ENCODE measurements at places on chromosomes 2 and 18.

DNA sequence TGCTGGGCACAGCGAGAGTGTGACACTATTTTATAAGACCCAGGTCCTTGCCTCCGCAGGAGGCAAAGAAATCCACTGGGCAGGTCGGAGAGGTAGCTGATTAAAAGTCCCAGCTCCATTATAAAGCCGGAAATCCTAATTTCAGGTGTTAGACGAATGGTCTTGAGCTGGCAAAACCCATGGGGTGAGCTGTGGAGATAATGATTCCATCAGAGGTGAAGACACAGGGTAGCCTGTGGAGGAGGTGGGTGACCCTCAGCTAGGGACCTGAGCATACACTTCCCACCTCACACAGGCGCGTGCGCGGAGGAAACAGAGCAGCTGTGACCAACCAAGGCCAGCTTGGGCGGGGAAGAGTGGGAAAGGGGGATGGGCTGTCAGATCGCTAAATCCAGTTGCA lies 201.7 kb upstream of the CXCR4 start:
- no peak for DNase-seq

- DNase-seq, result no peak
These were observed 165.9 kb upstream of the MEX3C start for GRCh38 chr18:51363384-51363783.

GRCh38 chr2:36704475-36705150 lies 8.1 kb downstream of the VIT start:
- DNase-seq, result no peak

DNA sequence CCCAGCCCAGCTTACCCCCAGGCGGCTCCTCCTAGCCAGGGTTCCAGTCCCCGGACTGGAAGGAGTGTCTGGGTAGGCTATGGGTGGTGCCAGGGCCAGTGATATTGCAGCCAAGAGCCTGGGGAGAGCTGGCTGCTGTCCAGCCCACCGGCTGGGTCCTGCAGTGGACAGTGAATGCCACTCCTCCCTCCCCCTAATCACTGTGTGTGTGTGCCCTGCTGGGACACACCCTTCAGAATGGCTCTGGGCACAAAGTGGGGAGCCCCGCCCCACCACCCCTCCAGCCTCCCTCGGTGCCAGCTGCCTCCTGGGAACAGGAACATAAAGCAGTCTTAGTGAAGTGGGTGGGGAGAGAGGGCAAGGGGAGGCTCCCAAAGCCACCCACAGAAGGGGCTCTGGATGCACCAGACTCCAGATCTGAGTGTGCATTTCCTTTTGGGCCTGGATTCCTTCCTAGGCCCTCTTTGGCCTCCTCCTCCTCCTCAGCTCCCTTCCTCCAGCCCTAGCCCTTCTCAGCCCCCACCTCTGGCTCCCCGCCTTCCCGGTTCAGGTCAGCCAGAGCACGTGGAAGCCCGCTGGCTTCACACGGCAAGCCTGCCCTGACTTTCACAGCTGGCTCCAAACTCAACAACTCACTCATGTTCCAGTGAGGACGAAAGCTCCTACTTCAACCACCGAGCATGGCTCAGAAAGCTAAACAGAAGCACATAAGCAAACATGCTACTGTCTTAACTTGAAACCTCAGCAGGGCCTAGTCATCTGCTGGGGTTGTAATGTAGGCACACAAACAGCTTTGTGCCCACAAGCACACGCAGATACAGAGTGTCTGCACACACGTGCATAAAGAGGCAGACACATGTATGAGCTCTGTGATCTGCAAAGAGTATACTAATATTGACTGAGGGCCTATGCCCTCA lies 209.2 kb upstream of the SMAD2 start:
- peak; percentile 76 for DNase-seq

DNA sequence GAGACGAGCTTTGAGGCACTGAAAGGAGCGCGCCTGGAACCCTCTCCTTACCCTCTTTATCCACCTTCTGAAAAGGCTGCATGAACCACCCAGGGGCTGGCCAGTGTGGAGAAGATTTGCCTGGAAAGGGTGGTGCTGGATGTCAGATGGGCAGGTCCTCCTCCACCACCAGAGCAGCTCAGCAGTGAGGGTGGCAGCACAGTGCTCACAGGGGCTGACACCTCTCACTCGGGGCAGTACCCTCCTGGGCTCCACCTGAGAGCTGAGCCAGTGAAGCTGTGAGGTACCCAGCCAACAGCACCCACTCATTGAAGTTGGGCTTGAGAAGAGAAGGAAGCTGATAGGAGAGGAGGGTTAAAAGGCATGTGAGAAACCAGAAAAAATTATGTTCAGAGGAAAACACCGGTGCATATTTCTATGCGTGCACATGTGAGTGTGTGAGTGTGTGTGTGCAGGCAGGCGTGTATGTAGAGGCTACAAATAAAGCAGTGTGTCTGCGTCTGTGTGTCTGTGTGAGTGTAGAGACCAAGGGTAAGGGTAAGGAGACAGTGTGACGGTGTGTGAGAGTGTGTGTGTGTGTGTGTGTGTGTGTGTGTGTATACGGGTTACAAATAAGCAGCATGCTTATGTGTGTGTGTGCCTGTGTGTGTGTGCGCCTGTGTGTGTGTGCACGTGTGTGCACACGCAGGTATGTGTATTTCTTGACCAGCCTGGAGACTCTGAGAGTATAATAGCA lies 40.7 kb downstream of the TEX44 start:
- DNase-seq, result no peak

DNA sequence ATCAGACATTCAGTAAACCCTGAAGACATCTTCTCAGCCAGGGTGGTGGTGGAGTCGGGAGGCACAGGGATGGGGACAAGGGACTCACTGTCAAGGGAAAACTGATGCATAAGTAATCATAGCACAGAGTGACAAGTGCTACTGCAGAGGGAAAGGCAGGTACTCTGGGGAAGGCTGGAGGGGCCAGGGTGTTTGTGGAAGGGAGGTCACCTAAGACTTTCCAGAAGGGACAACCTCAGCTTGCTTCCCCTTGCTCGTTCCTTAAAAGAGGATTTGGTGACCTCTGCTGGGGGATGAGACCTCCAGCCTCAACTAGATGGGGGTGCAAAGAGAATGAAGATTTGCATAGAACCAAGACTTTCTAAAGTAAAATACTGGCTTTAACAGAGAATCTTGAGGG lies 99.5 kb downstream of the SLC4A3 start:
- no peak for DNase-seq

GRCh38 chr2:170361090-170361936 lies 183.4 kb downstream of the MYO3B start:
- no peak for DNase-seq

- no peak for DNase-seq
These were observed 901 bp downstream of the SPOPL start for GRCh38 chr2:138502255-138503086.

GRCh38 chr2:17030047-17030446 lies 364.4 kb upstream of the CYRIA start:
- DNase-seq, result no peak

- no peak for DNase-seq
These were observed 3.7 kb upstream of the MFSD6 start for GRCh38 chr2:190404487-190404886.

DNA sequence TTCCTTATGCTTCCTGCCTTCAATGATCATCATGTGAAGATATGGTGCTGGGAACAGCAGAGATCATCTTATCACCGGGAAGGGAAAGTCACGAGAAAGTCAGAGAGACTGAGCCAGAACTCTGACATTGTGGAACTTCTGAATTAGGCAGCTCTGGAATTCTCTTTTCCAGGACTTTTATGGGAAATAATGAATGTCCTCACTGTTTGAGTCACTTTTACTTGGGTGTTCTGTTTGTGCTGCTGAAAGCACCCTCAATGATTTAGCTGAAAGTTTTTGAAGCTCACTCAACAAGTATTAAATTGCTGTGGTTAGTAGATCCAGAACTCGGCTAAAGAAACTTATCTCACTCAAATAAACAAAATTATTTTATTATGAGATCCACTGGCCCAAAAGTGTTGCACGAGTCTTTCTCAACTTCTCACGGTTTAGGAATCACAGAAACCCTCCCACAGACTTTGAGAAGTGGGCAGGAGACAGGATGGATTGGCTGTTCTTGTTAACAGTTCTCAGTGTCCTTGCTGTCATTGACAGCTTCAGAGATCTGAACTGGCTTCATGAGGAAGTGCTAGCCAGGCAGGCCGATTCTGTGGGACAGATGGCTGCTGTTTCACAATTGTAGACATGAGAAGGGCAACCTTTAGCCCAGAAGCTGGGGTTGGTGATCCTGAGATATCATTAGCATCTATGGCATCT lies 26.4 kb upstream of the ATRAID start:
- no peak for DNase-seq

DNA sequence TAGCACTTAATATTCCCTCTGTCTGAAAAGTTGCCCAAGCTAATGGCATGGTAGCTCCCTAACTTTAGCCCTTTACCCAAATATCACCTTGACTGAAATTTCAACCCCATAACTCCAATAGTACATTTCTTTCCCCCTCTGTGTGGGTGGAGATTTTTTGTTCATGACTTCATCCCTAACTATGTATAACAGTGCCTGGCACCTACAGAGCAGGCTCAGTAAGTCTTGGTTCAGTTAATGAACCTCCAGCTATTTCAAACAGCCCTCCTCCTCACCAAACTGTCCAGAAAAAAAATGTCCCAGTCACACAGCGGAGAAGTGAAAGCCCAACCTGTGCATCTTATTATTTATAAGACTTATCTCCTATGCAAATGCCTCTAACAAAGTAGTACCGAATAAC lies 18.6 kb downstream of the BUB1 start:
- no peak for DNase-seq

DNA sequence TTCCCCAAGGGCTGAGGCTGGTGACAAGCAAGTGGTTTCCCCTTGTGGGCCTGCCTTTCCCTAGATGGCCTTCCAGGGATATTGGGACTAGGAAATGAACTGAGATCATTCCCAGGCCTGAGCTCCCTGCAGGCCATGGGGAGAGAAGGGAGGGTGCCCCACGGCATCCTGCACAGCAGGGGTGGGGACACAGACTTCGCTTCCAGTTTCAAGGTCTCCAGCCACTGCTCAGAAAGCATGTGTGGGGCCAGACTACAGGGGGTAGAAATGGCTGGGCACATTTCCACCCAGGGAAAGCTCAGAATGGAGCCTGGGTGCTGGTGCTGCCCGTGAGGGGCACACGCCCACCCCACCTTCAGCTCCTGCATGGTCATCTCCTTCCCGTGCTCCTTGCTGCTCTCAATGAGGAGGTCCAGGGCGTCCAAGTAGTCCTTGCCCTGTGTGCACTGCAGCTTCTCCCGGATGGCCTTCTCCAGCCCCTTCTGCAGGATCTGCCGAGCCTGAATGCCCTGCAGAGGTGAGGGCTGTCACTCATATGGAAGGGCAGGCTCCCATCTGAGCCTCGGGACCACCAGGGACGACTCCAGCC lies 13.2 kb downstream of the CYP26B1 start:
- DNase-seq, result no peak

DNA sequence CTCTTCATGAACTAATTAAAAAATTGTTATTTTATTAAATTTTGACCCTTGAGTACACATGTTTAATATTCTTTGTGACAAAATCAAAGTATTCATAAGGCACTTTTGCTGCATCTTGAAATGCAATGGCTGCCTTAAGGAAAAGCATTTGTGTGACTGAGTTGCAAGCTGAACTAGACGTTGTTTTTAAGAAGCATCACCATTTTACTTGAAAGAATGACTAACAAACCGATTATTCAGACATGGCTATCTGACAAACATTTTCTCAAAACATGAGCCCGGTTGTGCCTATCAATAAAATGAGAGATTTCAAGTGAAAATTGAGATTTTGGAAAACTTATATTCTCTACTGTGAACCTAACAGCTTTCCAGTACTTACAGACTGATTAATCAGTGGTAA lies 2.8 kb downstream of the GCFC2 start:
- no peak for DNase-seq
